ENCODE measurements at places on chromosomes 2 and 18.

GRCh38 chr2:88400037-88400767, 52.3 kb downstream of the FOXI3 start:
- DNase-seq: no peak

- DNase-seq: no peak
Measured at GRCh38 chr2:65075605-65076344, 19.6 kb downstream of the CEP68 start.

- no peak for DNase-seq
Measured at GRCh38 chr2:76998704-76999103, 523.5 kb downstream of the LRRTM4 start.

- no peak for DNase-seq
Measured at GRCh38 chr2:227848146-227848545, 23.3 kb upstream of the DAW1 start.

DNA sequence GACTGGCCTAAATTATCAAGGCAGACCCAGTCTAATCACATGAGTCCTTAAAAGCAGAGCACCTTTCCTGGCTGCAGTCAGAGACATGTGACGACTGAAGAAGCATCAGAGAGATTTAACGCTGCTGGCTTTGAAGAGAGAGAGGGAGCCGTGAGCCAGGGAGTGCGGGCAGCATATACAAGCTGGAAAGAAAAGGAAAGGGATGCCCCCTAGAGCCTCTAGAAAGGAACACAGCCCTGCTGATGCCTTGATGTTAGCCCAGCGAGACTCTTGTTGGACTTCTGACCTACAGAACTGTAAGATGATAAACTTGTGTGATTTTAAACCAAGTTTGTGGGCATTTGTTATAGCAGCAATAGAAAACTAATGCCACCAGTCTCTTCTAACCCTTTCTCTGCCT, 58.1 kb downstream of the HEATR5B start:
- no peak for DNase-seq

DNA sequence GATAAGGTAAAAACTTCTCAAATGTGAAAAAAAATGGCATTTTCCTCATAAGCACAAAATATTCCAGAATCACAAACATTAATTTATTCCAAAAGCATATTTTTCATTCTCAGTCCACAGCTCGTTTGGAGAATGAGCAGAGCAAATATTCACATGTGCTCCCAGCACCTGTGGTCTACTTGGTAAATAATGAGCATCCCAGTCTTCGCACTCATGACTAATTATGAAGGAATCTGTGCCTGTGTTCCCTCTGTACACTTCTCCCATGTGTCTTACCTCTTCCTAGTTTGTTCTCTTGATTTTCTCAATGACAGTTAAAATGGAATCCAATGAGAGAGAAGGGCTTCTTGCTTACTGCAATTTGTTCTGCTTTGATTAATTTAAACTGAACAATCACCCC, 671.0 kb upstream of the SOX11 start:
- no peak for DNase-seq

All from activated CD8-positive, alpha-beta memory T cell treated with anti-CD3 and anti-CD28 coated beads, Interleukin-2, amount 50 U/mL, for 4 hours (primary cell).